NCI-H748 treated with DMSO at 0.1 percent for 48 hours (cell line): ENCODE measurements at places on chromosomes 16 and 17.

DNA sequence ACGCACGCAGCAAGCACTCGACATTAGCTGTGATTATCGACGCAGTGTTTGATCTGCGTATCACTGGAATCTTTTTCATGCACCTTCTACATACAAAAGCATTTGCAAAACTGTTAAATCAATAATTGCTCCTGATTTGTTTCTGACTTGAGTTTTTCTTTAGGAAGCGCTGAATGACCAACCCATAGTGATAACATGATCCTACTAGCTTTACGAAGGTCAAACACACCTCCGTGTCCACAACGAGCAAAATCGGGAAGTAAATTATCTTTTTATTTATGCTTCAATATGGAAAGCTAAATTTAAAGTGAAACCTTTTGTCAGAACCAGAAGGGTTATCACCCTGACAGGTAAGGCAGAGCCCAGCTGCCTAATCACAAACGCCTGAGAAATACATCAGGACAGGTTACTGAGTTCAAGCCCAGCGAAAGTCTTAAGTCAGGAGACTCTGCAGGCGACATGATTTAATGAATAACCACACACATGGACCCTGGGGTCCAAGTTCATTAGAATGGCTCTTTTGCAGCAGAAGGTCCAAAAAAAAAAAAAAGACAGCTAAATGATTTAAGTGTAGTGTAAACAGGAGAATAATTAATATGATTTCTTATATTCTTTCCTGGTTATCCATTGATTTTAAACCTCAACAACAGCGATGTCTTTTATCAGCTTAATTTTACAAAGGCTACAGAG is 104.2 kb downstream of the ADCY9 start:
- DNase-seq = no peak

DNA sequence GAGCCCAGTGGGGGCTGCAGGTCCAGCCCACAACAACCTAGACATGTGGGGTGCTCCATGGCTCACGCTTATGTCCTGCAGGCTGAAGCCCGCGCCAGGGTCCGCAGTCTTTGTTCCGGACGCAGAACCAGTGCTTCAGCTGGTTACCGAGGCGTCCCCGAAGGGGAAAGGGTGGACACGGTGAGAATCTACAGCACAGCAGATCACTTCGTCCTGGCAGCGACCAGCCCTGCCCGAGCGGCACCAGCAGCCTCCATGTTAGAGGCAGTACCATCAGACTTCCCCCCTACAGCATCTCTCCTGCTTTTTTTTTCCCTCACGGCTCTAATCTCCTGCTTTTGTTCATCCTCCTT is 1736.4 kb downstream of the TP53TG3F start:
- DNase-seq = no peak

GRCh38 chr17:1724351-1724868 is at the start of gene WDR81:
Gene WDR81 (plus strand): TSS chr17:1724704. CDS start chr17:1724960, 256 bp downstream.
- peak; percentile 69 for DNase-seq

DNA sequence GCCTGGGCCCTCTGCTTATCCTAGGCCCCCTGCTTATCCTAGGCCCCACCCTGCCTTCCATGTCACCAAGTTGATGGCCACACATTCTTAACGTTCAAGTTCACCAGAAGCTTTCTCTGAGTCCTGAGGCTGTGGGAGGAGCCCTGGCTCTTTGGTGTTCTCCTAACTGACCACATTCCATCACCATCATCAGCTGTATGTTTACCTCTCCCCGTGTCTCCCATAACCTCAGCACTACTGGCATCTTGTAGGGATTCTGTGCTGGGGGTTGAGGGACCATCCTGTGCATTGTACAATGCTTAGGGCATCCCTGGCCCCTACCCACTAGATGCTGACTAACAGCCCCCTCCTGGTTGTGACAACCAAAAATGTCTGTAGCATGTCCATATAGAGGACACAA is 99.3 kb downstream of the NDE1 start:
- no peak for DNase-seq

DNA sequence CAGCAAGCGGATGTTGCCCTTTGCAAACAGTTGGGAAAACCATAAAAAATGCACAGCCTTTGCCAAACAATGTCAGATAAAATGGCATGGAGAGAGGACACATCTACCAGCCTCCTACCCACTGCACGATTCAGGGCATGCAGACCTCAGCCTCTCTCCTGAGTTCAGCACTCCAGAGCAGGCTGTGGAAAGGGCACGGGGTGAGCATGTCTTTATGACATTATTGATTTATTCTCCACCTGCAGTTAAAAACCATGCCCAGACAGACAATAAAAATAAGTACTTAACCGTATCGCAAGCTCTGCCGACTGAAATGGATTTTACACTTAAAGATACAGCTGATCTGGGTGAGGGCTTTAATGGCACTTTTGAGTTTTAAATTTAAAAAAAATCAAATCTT is 127.1 kb downstream of the MAF start:
- DNase-seq = no peak

DNA sequence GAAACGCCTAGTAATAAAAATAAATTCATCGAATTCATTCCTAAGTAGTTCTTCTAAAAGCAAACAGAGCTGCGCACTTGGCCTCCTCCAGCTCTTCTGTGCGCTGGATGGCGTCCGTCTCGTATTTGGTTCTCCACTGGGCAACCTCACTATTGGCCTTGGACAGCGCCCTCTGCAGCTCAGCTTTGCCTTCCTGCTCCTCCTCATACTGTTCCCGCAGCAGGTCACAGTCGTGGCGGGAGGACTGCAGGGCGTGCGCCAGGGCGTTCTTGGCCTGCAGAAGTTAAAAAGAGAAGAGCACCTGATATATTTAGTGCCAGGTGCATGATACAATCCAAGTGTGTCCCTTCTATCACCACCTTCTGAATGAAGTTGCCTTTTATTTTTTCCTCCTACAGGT is 21.8 kb downstream of the MYH3 start:
- DNase-seq = no peak
